ENCODE measurements at places on chromosomes 12 and 14. TPM values are rescaled to one million over a fixed set of nuclear protein-coding genes. Genes with fewer than 3 reads are reported as not detected.
A peak's percentile ranks its signal among the peaks of the same experiment; 100 is the strongest.

The NDUFA9 gene
- 61.4 TPM for total RNA-seq

The EP400 gene
- total RNA-seq = 16.3 TPM

The CD27 gene
- total RNA-seq = 0.33 TPM

The STAT2 gene
- total RNA-seq = 182 TPM

The NELL2 gene
- not detected for total RNA-seq

The TAS2R14 gene
- 4.2 TPM for total RNA-seq

- no peak overlapping the region for H3K27ac ChIP-seq
- DNase-seq = no peak
- H3K4me1 ChIP-seq = no peaks in the 10 kb centered on the region
- no peaks in the 10 kb centered on the region for H3K36me3 ChIP-seq
Measured at GRCh38 chr12:89789862-89790261, 81.2 kb upstream of the ATP2B1 start.

DNA sequence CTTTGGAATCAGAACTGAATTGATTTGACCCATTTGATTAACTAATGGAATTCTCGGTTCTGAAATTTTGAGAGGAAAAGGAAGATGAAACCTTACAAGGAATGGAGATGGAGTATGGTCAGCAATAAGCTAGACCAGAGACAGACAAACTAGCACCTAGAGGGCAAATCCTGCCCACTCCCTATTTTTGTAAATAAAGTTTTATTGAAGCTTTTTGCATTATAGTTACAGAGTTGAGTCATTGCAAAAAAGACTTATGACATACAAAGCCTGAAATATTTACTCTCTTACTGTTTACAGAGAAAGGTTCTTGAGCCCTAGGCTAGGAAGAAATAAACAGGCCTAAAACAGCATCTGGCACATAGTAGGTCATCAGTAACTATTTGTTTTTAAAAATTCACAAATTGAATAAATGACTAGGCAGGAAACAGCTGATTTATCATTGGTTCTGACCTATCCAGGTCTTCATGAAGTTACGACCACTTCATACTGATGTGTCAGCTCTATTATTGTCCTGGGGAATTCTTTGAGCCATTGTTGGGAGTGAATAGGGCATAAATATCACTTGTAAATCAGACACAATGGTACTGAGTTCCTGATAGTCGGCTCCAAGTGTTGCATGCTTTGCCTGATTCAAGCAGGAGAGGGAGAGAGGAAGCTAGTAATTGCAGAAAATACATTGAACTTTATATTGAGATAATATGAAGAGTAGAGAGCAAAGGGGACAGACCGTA is 14.6 kb upstream of the STAB2 start:
- no peak overlapping the region for H3K4me3 ChIP-seq
- H3K27ac ChIP-seq = no peak overlapping the region
- no peaks in the 10 kb centered on the region for H3K36me3 ChIP-seq
- no peak for DNase-seq

- DNase-seq = no peak
- H3K4me3 ChIP-seq = no peak overlapping the region
- peaks cover 16% of the 10 kb centered on the region for H3K36me3 ChIP-seq
- no peaks in the 10 kb centered on the region for H3K4me1 ChIP-seq
- H3K27ac ChIP-seq = no peak overlapping the region
- no peaks in the 10 kb centered on the region for H3K27me3 ChIP-seq
Measured at GRCh38 chr14:35689000-35689460, 120.1 kb downstream of the RALGAPA1 start.

- peak overlapping the region; percentile 83 for H3K27ac ChIP-seq
- H3K27me3 ChIP-seq = no peaks in the 10 kb centered on the region
- no peaks in the 10 kb centered on the region for H3K36me3 ChIP-seq
- H3K4me3 ChIP-seq = no peak overlapping the region
- peaks cover 2% of the 10 kb centered on the region for H3K4me1 ChIP-seq
- DNase-seq = peak; percentile 90
Measured at GRCh38 chr14:31229638-31230572, 22.3 kb upstream of the HECTD1 start.

- H3K4me1 ChIP-seq = no peaks in the 10 kb centered on the region
- H3K27ac ChIP-seq = no peak overlapping the region
- H3K36me3 ChIP-seq = no peaks in the 10 kb centered on the region
- no peaks in the 10 kb centered on the region for H3K27me3 ChIP-seq
- no peak for DNase-seq
Measured at GRCh38 chr14:96051642-96052540, 12.7 kb downstream of the C14orf132 start.

- H3K36me3 ChIP-seq = no peaks in the 10 kb centered on the region
- no peak overlapping the region for H3K4me3 ChIP-seq
- H3K27ac ChIP-seq = no peak overlapping the region
- no peak for DNase-seq
Measured at GRCh38 chr14:23421594-23421993, 13.5 kb upstream of the MYH6 start.

DNA sequence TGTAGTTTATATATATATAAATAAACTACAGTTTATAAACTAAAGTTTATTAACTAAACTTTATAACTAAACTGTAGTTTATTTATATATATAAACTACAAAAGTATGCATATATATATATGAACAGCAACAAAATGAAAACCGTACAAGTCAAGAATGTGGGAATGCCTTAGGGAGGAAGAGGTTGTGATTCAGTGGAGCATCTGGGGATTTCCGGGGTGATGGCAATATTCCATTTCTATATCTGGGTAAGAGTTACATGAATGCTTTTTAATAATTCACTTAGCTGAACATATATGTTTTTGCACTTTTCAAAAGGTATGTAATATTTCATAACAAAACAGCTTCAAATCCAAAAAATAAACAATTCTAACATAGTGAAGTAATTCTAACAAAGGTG is 30.1 kb upstream of the CAND1 start:
- H3K4me3 ChIP-seq = no peak overlapping the region
- H3K27me3 ChIP-seq = no peaks in the 10 kb centered on the region
- no peaks in the 10 kb centered on the region for H3K4me1 ChIP-seq

GRCh38 chr12:41739066-41739465 is 405.6 kb downstream of the GXYLT1 start:
- no peak for DNase-seq
- H3K27me3 ChIP-seq = no peaks in the 10 kb centered on the region
- no peak overlapping the region for H3K27ac ChIP-seq
- no peak overlapping the region for H3K4me3 ChIP-seq
- no peaks in the 10 kb centered on the region for H3K36me3 ChIP-seq

DNA sequence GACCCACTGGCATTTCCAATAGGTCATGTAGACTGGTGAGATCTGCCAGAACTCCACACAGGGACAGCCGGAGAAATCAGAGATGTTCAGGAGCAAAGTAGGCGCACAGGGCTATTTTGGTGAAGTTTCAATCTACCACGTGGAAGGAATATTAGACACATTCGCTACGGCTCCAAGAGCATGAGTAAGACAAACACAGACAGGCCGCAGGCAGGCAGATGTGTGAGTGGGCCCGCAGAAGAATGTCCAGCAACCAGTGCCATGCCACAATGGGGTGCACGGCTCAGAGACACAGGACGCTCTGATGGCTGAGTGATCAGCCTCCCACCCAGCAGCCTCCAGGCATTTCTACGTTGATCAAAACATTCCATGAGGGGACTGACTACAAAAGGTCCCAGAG is 10.4 kb downstream of the SLC15A4 start:
- no peak for DNase-seq
- no peaks in the 10 kb centered on the region for H3K4me1 ChIP-seq
- no peaks in the 10 kb centered on the region for H3K27me3 ChIP-seq
- H3K27ac ChIP-seq = no peak overlapping the region
- no peak overlapping the region for H3K4me3 ChIP-seq

GRCh38 chr14:74549588-74549987 is 56.0 kb downstream of the ISCA2 start:
- no peaks in the 10 kb centered on the region for H3K27me3 ChIP-seq
- H3K4me3 ChIP-seq = no peak overlapping the region
- peak; percentile 37 for DNase-seq
- H3K4me1 ChIP-seq = no peaks in the 10 kb centered on the region
- H3K36me3 ChIP-seq = no peaks in the 10 kb centered on the region
- H3K27ac ChIP-seq = no peak overlapping the region

Measured in right lobe of liver (tissue), 6 donors.